ENCODE measurements at places on chromosomes 2 and 18. TPM values are rescaled to one million over a fixed set of nuclear protein-coding genes. Genes with fewer than 3 reads are reported as not detected.

DNA sequence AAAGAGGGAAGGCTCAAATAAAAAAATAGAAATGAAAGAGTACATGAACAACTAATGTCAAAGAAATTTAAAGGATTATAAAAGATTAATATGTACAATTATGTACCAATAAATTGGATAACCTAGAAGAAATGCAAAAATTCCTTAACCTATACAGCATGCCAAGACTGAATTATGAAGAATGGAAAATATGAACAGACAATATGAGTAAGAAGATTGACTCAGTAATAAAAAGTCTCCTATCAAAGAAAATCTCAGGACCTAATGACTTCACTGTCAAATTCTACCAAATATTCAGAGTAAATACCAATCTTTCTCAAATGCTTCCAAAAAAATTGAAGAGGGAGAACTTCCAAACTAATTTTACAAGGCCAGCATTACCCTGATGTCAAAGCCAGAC is 120.2 kb upstream of the SPOPL start:
- no peak for DNase-seq

DNA sequence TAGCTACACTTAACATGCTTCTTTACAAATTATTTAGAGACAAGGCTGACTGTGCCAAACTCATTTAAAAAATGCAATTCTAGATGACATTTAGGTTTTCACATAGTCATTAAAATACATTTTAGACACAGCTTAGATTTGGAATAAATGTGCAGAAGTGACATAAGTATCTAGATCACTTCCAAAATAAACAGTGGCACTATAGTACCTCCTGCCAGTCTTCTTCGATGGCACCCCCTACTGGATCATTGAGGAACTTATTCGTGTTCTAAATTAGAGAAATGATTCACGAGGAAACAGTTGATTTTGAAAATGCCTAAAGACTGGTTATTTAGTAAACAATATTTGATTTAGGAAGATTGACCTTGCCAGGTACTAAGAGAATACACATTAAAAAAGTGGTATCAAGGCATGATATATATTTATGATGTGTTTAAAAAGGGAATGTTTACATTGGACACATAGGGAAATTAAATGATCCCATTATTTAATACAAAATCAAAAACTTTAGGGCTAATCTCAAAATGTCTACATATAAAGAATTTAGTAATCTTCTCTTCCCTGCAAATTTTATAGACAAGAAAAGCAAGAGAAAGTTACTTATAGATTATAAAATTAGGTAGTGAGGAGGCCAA is 323.9 kb downstream of the XIRP2 start:
- DNase-seq, result no peak

DNA sequence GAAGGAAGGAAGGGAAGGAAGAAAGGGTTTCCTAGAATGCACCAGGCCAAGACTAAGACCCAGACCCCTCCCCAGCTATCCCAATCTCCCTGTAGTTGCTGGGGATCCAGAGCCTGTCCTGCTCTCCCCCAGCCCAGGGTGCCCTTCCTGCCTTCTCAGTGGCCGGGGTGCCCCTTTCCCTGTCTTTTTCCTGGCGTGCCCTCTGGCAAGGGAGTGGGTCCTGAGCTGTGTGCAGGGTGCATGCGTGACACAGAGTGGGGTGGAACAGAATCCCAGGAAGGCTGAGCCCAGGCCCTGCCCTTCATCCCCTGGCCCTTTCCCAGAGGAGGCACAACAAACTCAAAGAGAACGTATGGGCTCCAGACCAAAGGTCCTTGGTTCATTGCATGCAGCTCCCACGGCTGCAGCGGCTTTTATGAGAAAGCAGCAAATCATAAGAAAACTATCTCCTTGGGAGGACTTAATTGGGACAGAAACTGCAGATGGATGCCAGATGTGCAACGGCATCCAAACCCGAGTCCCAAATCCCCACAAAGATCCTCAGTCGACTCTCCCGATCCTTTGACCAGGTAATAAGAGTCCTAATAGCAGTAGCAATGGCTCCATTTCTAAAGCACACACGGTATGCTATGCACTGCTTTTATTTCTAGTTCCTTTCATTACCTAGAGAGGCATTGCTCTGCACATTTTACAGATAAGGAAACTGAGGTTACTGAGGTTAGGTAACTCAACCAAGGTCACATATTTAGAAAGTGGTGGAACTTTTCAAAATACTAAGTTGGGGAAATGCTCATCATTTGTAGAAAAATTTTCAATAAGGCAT is 12.7 kb upstream of the ARID5A start:
- no peak for DNase-seq

- DNase-seq, result no peak
Observed at GRCh38 chr2:13109516-13109915, 392.8 kb downstream of the TRIB2 start.

GRCh38 chr18:8615397-8616027 is 6.3 kb downstream of the RAB12 start:
- DNase-seq, result peak; percentile 27

Gene DSG1
- total RNA-seq, result not detected

Gene TMEM182
- 0.95 TPM for total RNA-seq

Gene TMEM200C
- not detected for total RNA-seq

Gene DYSF
- 82.1 TPM for total RNA-seq

Gene GMPPA
- total RNA-seq, result 45.1 TPM

All from pulmonary artery endothelial cell (primary cell).